ENCODE measurements at places on chromosomes 2 and 18. TPM values are rescaled to one million over a fixed set of nuclear protein-coding genes. Genes with fewer than 3 reads are reported as not detected.
A peak's percentile ranks its signal among the peaks of the same experiment; 100 is the strongest.

Gene IL1B
- total RNA-seq: 1.8 TPM

Gene GALNT3
- 22.6 TPM for total RNA-seq

Gene DLX1
- total RNA-seq: not detected

Gene DTNA
- total RNA-seq: not detected

Gene HSBP1L1
- total RNA-seq: 6.2 TPM

DNA sequence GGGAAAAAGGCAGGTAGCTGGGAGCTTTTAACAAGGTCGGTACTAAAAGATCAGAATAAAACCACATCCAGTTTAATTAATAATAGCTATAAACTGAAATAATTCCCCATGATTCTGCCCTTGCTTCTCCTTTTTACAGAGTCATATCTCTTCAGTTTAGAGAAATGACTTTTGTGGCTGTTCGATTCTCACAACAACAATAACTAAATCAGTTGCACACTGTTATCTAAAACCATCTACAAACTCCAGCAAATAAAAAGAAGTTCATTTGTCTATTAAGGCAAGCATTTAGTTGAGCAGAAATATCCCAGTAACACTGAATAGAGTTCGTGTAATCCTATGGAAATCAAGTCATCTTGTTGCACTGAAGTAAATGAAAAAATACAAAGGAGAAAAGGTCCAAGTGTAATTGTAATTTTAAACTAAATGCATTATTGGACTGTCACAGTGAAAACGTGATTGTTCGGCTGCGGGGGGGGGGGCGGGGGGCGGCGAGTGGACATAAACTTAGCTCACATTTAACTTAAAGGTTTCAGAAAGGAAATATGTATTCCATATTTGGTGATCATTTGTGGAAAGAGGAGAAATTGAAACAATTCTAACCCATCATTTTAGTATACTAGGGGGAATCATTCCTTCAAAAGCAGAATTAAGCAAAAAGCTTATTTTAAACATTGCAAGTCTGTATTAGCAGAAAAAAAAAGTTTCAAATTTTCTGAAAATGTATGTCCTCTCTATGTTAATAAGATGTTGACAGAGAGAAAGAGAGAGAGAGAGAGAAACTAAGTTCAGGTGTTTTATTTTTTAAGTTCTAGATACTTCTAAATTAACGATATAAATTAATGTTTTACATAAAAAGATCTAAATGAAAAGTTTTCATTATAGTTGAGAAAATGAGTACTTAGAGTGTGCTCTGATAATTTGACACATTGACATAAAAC is 144.5 kb downstream of the MEIS1 start:
- DNase-seq: no peak

- peak; percentile 62 for DNase-seq
Observed at GRCh38 chr2:96142217-96143113, 2.8 kb downstream of the DUSP2 start.

- no peak for DNase-seq
Observed at GRCh38 chr2:112157472-112157871, 19.3 kb downstream of the FBLN7 start.

DNA sequence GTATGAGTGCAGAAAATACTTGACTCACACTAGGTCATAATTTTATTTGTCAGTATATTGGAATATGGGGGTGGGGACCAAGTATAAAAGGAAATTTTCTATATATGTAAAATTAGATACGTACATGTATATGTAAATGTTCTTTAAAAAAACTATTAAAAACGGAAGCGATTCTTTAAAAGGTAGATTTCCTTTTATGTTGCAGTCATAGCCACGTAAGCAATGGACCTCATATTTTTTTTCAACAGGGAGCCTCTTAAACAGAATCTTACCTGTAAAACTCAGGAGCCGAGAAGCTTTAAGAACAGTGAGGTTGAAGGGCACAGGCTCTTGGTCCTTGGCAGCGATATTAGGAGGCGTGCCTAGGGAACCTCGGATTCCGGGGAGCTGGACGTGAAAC is 3.3 kb downstream of the RHBDD1 start:
- no peak for DNase-seq

GRCh38 chr2:127096280-127096679 is 10.7 kb downstream of the BIN1 start:
- DNase-seq: no peak

DNA sequence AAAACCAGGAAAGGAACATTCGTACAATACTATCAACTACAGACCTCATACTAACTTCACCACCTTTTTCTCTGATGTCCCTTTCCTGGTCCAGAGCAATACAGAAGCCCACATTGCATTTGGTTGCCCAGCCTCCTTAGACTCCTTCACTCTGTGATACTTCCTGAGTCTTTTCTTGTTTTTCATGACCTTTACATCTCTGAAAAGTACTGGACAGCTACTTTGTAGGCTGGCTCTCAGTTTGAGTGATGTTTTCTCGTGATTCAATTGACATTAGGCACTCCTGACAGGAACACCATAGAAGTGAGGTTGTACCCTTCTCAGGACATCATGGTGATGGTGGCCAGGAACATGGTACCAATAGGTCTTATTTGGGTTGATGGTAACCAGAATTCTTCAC is 185.9 kb upstream of the SLC39A10 start:
- DNase-seq: no peak

DNA sequence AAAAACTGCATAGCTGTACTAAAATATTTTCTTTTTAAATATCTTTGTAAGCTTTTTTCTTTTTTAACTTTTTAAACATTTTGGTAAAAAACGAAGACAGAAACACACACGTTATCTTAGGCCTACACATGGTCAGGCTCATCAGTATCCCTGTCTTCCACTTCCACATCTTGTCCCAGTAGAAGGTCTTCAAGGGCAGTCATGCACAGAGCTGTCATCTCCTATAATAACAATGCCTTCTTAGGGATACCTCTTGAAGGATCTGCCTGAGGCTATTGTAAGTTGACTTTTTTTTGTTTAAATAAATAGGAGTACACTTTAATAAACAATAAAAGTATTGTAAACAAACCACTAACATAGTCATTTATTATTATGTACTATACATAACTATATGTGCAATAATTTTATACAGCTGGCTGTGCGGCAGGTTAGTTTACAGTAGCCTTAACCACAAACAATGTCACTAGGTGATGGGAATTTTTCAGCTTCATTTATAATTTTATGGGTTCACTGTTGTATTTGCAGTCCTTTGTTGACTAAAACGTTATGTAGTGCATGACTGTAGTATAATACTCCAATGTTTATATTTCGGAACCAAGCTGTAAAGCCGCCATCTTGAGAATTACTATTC is 124.4 kb downstream of the MAP4K4 start:
- DNase-seq: no peak

DNA sequence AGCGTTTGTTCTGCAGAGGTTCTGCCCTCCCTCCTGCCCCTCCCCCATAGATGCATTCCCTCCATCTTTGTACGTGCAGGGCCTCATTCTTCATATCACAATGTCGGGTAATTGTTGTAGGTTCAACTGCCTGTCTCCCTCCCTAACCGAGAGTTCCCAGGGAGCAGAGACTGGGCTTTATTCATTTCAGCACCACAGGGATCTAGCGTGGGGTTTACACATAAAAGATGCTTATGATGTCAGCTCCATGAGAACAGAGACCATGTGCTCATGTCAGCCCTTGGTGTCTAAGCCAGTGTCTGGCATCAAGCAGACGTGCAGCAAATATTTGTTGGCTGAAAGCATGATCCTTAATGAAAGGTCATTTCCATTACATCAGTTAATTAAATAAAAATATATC is 298.9 kb upstream of the TRIB2 start:
- no peak for DNase-seq

- no peak for DNase-seq
Observed at GRCh38 chr2:229689307-229689839, 25.0 kb downstream of the DNER start.

GRCh38 chr18:50027996-50028395 is 167.0 kb downstream of the MYO5B start:
- DNase-seq: no peak

DNA sequence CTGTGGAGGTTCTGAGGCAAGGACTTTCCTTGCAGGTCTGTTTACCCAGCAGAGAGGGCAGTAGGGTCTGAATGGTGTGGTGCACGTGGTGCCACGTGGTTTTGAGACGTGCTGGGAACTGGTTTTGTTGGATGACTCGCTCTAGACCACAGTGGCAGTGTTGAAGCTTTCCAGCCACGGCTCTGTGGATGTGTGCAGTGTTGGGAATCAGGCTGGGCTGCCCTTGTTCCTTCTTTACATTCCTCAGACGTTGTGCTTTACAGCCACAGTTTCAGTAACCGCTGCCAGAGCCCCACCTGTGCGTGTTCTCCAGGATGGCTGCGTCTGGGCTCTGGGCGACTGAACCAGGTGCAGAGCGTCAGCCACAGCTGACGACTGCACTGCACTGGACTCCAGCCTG is 8.2 kb downstream of the CTDP1 start:
- DNase-seq: no peak

DNA sequence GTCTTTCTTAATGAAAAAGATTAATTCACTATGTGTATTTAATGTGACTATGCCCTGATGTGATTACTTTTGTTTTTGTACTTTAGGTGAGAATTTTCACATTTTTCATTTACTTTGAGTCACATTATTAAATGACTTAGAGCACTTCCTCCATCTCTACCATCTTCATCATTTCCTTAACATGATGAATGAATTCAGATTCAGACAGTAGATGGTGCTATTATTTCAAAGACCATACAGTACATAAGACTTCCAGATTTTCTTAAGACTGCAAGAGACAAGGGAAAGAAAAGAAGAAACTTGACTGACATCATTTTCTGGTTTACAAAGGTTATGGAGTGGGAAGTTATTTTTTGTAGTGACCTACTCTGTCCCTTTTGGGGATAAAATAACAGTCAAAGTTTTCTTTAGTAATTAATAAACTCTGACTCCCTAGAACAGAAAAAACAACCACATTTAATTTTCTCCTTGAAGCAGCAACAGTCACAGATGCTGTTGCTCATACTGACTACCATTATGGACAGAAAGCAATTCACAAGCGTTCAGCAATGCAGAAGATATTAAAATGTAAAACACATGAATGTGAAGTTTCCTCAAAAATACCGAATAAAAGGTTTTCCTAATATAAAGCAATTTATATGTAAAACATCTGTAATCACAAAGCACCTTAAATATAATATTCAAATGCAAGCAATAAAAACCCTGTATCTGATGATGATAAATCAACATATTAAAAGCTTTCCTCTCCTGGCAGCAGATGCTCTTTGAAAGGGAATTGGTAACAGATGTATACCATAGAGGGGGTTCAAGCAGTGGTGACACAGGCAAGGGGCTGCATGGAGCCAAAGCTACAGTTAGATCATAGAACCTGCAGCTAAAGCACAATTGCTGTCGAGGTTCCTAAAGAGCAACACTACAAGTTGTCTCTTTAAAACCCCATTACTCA is 1010.9 kb upstream of the NXPH2 start:
- no peak for DNase-seq

GRCh38 chr2:114800371-114800770 is 357.9 kb downstream of the DPP10 start:
- no peak for DNase-seq

DNA sequence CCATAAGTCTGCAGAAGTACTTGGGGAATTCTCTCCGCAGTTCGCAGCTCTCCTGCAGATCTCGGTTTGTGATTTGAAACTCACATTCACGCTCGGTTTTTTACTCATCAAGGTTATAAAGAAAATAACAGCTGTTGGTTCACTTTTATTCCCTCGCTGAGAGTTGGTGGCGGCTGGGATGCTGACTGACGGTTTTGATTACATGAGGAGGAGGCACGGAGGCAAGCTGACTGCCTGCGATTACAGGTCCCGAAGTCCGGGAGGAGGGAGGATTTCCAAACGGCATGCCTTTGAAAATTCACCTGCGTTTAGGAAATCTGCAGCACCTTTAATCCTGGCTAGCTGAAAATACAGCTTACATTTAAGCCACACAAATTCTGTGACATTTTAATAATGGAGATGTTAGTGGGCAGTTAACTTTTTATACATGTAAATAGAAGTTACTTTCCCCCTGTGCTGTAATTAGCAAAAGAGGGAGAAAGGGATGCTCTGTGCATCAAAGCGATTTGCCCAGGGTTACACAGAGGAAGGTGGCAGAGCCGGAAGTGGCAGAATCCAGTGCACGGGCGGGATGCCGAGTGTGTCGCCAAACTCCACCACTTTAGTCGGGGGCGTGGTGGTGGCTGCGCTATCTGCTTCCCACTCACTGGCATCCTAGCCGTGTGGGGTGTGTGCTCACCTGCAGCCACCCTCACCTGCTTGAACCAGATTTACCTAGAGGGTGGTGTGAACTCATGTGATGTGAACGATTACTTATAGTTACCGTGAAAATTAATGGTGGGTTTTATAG is 14.7 kb downstream of the AGAP1 start:
- DNase-seq: no peak

GRCh38 chr18:26483633-26484032 is 64.7 kb downstream of the KCTD1 start:
- no peak for DNase-seq
